NCI-H226 (cell line): ENCODE measurements at places on chromosomes 16 and 17.

GRCh38 chr17:42659079-42659931 lies at the start of gene TUBG2:
TSS of gene TUBG2 (plus strand) at chr17:42659284. CDS start at chr17:42659504, 220 bp downstream.
- DNase-seq, result peak; percentile 87

GRCh38 chr16:75251280-75252048 lies at the start of gene BCAR1:
TSS of gene BCAR1 (minus strand) at chr16:75251624. CDS start at chr16:75251482, 142 bp downstream.
- DNase-seq, result peak; percentile 95

GRCh38 chr17:81221842-81222619 lies 734 bp downstream of the CEP131 start:
- no peak for DNase-seq

- no peak for DNase-seq
Observed at GRCh38 chr17:64410750-64411490, 20.3 kb upstream of the PECAM1 start.

GRCh38 chr17:81564778-81565177 lies 12.6 kb upstream of the FAAP100 start:
- no peak for DNase-seq

- DNase-seq, result no peak
Observed at GRCh38 chr16:24822542-24822941, 23.2 kb upstream of the SLC5A11 start.

DNA sequence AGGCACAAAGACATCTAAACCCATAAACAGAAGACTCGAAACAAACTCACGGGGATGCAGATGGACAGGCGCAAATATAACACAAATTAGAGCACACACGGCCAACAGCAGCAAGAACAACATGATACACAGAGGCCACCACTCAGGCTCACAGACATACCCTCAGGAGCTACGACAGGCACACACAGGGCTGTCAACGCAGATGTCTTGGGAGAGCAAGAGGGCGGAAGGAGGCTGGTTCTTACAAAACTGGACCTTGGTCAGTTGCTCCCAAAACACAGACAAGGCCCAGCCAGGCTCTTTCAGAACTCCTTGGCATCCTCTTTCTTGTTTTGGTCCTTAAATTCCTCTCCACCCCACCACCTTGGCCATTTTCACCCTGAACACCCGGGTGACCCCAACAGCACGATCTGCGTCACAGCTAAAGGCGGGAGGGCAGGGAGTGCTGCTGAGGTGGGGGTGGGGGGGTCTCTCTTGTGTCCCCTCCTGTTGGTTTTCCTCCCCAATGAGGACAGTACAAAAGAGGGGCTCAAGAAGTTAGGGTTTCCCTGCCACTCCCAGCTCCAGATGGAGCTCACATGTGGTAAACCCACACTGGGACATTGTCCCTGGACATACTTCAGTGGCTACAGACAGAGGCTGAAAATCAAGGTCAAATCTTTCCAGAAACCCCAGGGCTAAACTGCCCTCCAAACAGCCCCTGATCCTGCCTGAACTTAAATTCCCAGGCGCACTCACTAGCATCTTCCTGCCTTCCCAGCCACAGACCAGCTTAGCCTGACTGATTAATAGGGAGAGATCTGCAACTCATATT lies 221.3 kb downstream of the C16orf78 start:
- no peak for DNase-seq

GRCh38 chr16:68590201-68590994 lies 51.3 kb downstream of the ZFP90 start:
- peak; percentile 17 for DNase-seq

DNA sequence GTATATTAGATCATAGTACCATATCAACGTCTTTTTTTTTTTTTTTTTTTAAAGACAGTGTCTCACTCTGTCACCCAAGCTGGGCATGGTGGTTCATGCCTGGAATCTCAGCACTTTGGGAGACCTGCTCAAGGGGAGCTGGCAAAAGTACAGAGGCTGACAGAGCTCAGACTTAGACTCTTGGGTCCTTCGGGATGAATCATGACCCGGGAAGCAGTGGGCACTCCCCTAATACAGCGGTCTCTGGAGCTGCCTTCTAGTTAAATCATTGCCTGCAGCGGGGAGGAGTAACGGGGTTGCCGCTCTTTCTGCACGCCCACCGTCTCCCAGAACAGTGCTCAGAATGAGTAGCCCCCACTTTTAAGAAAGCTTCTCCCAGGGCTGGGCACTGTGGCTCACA lies 174.4 kb downstream of the CPPED1 start:
- DNase-seq, result peak; percentile 90

DNA sequence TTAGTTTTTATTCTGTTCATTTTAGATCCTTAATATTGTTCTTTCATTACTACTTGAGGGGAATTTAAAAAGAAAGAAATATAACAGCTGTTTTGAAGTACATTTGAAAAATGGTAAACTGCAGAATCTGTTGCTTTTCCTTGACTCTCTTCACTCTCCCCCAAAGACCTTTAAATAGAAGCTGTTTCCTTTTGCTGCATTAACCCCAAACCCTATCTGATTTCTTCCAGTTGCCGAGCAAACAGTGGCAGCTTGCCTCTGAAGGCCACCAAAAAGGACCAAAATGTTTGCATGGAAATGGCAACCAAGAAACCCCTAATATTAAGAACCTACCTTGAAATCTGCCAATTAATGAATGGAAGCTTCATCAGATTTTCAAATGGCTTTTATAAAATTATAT lies 37.1 kb downstream of the PRKCA start:
- no peak for DNase-seq

GRCh38 chr17:47962901-47963300 lies 5.2 kb upstream of the PRR15L start:
- no peak for DNase-seq

DNA sequence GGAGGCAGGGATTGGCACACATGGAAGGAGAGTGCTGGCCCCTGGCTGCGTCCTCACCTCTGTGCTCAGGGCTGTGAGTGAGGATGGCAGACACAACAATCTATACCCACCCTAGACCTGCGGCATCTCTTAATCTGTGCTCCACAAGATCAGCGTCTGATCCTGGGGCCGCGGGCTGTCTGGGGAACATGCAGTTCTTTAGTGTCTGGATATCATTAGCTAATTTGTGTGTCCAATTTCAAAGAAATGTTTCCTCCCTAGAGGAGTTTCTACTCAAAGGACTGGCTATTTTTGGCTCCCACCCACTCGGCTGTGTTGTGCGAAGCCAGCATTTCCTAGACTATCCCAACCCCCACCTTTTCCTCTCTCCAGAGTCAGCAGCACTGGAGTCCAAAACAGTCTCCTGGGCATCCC lies 93.8 kb downstream of the GRIN2A start:
- DNase-seq, result no peak

DNA sequence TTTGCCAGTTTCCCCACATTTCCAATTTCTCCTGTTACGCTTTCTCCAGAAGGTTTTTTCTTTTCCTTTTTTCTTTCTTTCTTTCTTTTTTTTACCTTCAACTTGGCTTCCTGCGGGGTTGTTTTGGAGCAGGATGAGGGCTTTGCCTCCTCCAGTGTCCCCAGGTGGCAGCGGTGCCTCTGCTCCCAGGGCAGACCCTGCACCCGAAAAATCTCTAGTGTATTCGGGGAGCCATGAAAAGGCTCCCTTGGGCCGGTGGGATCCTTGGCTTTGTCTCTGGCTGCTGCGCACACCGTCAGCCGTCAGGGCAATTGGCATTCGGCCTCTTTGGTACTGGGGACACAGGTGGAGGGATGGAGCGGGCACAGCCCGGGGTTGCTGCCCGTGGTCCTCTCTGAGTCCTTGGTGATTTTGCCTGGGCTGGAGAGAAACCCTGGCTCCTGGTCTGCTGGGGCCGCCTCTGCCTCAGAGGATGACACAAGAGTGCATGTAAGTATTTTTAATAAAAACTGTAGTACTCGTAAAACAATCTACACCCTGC lies 846 bp downstream of the ITGB3 start:
- no peak for DNase-seq

DNA sequence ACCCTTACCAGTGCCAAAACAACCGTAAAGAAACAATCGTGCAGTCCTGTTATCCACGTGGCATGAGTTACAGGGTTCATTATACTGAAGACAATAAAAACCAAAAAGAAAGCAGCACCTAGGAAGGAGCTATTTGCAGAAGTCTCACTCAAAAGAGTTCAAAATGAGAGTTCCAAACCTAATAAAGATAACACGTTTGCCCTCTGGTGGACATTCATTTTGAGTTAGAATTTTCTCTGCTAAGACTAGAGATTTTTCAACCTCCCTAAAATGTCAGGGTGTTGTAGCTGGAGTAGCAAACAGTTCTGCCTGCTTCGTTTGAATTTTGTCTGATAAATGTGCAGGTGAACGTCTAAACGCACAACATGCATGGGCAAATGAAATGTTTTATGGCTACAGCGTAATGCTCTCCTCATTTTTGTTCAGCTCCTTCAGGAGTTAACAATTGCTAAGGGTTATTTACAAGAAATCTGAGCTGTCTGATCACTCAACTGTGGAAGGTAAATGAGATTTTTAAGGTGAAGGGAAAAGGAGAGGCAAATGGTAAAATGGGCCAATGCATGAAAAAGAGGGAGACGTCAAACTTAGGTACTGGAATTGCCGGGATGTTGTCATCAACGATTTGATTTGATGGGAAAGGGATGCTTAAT lies 1067.9 kb upstream of the EEF2KMT start:
- DNase-seq, result no peak

DNA sequence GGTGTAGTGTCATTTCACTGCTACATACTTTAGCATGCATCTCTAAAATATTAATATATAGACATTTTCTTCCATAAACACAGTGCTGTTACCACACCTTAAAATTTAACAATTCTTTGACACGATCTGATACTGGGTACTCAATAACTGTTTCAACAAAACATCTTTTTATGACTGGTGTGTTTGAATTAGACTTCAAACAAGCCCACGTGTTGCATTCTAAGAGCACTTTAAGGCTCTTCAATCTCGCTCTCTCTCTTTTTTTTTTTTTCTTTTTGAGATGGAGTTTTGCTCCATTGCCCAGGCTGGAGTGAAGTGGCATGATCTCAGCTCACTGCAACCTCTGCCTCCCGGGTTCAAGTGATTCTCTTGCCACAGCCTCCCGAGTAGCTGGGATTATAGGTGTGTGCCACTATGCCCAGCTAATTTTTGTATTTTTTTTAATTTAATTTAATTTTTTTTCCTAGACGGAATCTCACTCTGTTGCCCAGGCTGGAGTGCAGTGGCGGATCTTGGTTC lies 15.8 kb upstream of the SLC46A1 start:
- no peak for DNase-seq

GRCh38 chr16:66382171-66382965 lies 15.9 kb downstream of the CDH5 start:
- peak; percentile 97 for DNase-seq

- DNase-seq, result peak; percentile 57
Observed at GRCh38 chr17:40956401-40957254, 10.1 kb downstream of the KRT39 start.

GRCh38 chr16:62076886-62077285 lies 40.6 kb upstream of the CDH8 start:
- no peak for DNase-seq

DNA sequence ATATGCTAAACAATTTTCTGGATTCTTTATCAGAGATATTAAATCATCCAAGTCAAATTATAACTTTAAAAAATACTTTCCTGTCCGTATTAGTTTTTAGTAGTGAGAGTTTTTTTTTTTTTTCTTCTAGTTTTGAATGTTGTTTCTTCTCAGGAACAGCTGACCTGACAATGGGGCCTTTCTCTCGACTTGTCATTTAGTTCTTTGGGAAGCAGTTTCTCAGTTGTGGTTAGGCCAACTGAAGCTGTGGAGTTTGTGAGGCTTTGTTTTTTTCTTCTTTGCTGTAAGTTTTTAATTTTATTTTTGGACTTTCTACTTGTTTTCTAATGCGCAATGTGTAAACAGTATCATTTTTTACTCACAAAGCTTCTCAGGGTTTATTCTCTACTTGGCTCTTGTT lies 140.8 kb downstream of the FTO start:
- DNase-seq, result no peak

- DNase-seq, result no peak
Observed at GRCh38 chr17:45334231-45334630, 17.4 kb upstream of the MAP3K14 start.

DNA sequence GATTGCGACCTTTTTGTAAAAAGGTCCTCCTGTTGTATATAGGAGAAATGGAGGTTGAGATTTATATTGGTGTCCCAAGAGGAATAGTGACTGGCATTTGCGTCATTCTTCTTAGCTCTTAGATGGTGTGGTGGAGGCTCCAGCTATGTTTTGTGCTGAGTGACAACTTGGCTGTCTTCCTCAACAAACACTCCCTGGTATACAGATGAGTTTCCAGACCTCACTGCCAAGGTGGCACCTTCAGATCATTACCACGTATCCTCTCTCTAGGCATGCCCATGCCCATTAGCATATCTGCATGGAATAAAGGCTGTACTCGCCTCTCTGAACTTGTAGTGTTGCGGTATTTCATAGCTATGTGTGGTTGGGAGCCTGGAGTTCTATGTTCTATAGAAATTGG lies 120.0 kb downstream of the MAP2K4 start:
- no peak for DNase-seq

DNA sequence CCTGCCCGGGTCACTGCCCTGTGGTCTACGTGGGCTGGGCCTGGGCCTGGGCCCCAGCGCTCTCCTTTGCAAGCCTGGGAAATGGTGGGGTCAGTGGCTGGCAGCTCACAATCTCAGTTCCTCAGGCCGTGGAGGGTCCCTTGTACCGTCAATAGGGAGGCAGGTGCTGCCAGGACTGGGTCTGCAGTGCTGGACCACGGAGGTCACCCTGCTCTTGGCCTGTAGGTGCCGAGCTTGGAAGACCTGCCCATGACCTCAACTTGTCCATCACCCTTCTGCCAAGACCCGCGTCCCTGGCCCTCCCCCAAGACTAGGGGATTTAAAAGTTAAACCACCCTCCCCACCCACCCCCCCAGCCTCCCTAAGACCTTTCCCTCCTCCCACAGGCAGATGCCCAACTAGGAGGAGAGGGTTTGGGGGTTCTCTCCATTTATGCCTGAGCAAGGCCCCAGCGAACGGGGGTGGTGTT lies 2.5 kb downstream of the TBX2 start:
- no peak for DNase-seq

- no peak for DNase-seq
Observed at GRCh38 chr17:72432881-72433280, 312.1 kb downstream of the SOX9 start.
